8988T (cell line): ENCODE measurements at places on chromosomes 7 and 10.

DNA sequence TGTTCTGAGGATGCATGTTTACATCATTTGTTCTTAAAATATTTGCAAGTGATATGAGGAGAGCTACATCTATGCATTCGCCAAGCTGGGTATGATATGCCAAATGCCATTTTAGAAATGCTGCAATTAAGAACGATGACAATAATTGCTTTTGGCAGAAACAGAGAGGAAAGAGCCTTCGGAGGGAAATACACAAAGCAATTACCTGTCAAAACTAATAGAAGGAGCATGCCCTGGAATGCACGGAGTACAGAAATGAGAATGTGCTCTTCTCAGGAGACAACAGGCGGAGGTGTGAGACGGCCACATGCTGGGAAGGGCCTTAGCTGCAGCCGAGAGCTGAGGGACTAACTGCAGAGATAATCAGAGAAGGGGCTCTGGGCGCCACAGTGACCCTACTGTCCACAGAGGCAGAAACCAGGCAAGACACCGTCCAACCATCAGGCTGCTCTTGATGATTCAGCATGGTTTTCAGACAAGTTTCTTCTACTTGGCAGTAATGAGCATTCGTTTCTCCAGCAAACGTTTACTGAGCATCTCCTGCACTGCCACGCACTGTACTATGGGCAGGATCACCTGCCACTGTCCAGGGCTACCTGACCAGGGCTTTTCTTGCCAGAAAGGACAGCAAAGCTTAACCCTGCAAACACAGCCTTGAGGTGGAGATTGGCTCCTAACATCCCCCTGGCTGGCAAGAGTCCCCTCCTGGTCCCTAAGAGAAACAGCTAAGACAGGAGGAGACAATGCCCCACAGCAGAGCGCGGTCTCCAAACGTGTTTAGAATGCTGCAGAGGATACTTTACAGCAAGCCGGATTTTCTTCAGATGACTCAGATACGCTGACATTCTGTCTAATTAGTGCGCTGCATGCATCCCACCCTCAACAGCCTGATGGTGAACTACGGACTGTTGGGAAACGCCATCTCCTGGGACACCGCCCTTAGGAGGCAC lies 18.1 kb downstream of the VIPR2 start:
- no peak for DNase-seq

DNA sequence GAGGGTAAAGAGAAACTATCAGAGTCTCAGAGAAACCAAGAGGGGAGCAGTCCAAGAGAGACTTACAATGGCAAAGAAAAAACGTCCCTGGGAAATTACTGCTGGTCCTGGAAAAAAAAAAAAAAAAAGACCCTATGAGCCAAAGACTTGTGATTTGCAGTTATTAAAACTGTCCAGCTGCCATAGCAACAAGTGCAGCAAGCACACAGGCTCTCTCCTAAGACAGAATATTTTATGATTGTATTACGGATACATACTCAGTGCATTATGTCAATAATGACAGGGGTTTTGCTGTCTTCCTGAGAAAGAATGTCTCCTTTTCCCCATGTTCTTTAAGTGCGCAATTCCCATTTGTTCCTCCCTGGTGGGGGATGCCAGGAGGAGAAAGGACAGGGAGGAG lies 178.5 kb downstream of the GPAM start:
- no peak for DNase-seq

- no peak for DNase-seq
Observed at GRCh38 chr10:107969936-107970335, 805.4 kb upstream of the SORCS1 start.

DNA sequence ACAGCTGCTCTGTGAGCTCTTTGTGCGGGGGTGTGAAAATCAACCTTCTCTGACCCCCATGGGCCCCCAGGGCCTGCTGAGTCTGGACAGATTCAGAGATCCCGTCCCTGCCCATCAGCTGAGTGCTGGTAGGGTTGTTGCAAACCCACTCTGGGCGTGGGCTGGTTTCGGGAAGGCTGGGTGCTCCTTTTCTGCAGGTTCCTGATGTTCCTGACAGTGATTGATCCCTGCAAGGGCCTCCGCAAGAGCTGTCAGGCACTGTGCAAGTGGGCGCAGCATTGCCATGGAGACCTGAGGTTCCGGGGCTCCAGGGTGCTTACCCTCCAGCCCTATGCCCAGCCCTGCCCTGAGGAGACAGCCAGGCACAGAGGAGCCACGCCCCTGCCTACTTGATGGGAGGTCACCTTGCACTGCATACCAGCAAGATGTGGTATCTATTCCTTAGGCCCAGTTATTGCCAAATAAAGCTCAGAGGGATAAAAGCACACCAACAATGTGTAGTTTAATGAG lies 44.3 kb upstream of the INPP5A start:
- no peak for DNase-seq

GRCh38 chr7:151367284-151367683 lies 25.7 kb downstream of the NUB1 start:
- DNase-seq: no peak
